ENCODE measurements at places on chromosomes 16 and 17.

DNA sequence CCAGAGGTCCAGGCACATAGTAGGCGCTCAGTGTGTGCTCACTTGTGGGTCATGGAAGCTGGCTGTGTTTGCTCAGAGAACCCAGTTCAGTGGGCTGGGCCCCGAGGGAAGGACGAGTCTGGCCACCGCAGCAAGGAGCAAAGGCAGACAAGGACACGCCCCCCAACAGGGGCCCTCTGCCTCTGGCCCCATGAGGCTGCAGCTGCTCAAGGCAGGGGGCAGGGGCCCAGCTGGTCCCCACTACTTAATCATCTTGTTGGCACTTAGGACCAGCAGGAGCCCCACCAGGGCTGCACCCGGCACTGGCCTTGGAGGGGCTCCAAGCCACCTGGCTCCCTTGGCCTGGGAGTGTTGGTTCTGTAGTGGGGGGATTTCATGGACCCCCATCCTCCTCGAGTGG is 16.1 kb downstream of the KCNJ12 start:
- no peak for DNase-seq

- DNase-seq = no peak
These were observed 20.5 kb downstream of the EFTUD2 start for GRCh38 chr17:44878627-44879221.

DNA sequence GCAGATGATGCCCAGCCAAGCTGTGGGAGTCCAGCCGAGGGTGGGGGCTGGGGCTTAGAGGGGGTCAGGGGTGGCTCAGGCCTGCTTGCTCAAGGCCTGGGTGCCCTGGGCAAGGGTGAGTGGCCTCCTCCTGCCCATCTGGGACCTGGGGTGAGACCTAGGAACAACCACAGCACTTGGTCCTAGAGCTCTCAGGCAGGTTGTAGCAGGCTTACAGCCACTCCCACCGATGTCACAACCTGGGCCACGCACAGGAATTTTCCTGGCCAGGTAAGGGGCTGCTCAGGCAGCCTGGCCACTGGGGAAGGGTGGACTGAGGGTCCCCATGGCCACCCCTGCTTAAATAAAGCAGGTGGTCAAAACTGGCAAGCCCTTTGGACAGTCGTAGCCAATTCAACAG is 6.3 kb upstream of the SREBF1 start:
- no peak for DNase-seq

GRCh38 chr16:30802936-30803335 is 15.9 kb upstream of the ZNF629 start:
- no peak for DNase-seq

DNA sequence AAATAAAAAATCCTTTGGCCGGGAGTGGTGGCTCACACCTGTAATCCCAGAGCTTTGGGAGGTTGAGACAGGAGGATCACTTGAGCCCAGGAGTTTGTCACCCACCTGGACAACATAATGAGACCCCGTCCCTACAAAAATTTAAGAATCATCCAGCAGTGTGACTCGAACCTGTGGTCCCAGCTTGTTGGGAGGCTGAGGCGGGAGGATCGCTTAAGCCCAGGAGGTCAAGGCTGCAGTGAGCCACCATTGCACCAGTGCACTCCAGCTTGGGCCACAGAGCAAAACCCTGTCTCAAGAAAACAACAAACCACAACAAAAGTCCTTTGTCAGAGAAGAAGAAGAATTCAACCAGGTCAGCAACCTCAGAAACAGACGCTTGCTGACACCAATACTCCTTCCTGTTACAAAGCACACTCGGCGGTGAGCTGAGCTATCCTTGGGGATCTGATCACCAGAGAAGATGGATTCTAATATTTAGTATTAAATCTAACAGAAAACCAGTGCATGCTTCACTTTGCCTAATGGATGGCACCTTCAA is 12.9 kb upstream of the PVALEF start:
- no peak for DNase-seq

DNA sequence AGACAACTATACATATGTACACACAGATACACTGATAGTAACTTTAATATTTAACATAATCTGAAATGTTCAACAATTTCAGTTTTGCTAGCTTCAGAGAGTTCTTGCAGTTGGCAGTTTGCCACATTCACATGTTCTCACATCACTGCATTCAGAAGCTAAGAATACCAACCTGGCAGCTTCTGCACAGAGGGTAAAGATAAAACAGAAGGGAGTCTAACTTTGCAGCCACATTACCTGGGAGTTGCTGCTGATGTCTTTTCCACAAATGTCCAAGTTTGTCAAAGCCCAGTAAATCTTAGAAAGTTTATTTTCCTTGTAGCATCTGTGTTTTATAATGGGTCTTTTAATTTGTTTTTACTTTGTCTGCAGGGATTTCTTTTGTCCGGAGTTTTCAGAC is 332.0 kb downstream of the BCAS3 start:
- DNase-seq = no peak

GRCh38 chr16:87487361-87487924 is 5.4 kb downstream of the ZCCHC14 start:
- peak; percentile 66 for DNase-seq

DNA sequence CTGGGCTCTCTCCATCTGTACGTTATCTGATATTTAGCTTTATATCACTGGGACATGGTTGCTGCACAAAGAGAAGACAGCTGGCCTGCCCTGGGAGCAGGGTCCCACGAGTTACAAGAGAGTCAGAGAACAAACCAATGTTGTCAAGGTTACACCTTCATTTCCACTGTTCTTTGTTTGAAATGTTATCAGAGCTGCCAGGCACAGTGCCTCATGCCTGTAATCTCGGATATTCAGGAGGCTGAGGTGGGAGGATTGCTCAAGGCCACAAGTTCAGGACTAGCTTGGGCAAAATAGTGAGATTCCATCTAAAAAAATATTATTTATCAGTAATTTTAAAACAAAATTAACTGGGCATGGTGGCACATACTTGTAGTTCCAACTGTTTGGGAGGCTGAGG is 34.6 kb downstream of the ATP6V0A1 start:
- no peak for DNase-seq

GRCh38 chr17:42562388-42563142 is 617 bp downstream of the COASY start:
- DNase-seq = no peak

DNA sequence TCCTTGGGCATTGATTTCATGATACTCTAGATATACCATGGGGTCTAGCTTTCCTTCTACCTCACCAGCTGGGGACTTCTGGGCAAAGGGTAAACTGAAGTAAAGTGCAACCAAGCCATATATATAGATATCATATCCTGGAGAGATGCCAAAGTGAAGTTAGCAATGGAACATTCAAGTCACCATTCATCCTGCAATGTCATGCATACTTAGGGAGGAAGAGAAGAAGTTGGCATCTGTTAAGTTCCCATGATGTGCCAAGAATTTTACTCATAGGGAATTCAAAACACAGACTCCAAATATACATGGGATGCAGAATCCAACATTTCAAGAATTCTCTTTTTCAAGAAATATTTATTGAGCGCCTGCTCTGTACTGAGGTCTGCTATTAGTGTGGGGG is 399.8 kb downstream of the HS3ST4 start:
- no peak for DNase-seq

GRCh38 chr17:29043539-29044145 is 701 bp downstream of the PIPOX start:
- DNase-seq = no peak

DNA sequence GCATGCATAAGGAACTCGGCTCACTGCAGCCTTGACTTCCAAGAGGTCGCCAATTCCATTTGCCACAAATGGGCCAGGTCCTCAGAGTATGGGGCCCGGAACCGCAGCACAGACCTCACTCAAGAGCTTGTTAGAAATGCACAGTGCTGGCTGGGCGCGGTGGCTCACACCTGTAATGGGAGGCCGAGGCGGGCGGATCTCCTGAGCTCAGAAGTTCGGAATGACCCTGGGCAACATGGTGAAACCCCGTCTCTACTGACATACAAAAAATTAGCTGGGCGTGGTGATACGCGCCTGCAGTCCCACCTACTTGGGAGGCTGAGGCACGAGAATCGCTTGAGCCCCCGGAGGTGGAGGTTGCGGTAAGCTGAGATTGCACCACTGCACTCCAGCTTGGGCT is 19.6 kb upstream of the N4BP1 start:
- DNase-seq = no peak

- DNase-seq = no peak
These were observed 53.0 kb downstream of the PECAM1 start for GRCh38 chr17:64337676-64338075.

- no peak for DNase-seq
These were observed 9.4 kb downstream of the CYBC1 start for GRCh38 chr17:82440991-82441627.

DNA sequence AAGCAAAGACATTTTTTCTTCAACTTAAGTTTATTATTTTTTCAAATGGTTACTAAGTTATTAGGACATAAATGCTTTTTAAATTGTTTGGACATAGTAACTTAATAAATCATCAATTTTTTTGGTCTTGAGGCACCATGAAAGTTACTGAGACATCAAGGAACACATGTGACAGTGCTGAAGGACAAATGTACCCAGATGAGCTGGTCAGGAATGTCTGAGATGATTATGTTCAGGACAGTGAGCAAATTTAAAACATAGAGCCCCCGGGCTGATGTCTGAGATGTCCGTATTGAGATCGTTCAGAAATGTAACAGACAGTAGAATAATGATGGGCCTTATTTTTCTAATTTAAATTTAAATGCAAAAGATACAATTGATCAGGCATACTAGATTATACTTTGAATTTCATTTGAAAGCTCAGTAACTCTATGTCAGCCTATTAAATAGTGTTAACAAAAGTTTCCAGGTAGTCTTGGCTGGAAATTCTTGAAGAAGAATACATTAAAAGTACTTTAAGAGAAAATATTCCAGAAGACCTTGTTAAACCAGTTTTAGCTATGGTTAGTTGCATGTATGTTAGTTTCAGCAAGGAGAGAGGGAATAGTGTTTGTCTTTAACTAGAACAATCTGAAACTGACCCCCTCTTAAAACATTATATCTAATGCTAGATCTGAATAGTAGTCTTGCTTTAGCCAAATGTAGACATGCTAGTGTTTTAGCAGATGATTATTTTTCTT is 36.4 kb downstream of the SEC14L1 start:
- DNase-seq = no peak

GRCh38 chr17:4579678-4580077 is 4.7 kb upstream of the SMTNL2 start:
- no peak for DNase-seq

Measured in NCI-H510A (cell line).